ENCODE measurements at places on chromosomes 5 and 9. TPM values are rescaled to one million over a fixed set of nuclear protein-coding genes. Genes with fewer than 3 reads are reported as not detected.

DNA sequence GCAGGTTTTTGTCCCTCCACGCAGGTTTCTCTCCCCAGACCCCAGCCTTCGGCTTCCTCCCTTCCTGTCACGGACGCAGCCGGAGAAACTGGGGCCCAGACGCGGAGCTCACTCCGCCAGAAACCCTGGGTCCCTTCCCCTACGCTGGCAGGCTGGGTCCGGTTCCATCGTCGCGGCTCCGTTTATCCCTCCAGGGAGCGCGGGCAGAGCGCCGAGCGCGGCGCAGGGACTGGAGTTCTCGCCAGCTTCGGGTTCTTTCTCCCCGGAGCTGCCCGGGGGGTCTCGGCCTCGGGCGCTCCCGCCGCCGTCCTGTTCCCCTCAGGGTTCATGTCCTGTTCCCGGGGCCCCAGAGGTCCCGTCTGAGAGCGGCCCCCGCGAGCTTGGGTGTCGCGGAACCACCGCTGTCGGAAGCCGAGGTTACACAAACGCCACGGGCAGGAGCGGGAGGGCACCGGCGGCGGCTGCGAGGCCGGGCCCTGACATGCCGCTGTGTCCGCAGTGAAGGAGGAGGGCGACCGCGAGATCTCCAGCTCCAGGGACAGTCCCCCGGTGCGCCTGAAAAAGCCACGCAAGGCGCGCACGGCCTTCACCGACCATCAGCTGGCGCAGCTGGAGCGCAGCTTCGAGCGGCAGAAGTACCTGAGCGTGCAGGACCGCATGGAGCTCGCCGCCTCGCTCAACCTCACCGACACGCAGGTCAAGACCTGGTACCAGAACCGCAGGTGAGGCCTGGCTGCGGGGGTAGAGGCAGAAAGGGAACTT is 4.6 kb downstream of the BARHL1 start:
- DNase-seq = no peak

DNA sequence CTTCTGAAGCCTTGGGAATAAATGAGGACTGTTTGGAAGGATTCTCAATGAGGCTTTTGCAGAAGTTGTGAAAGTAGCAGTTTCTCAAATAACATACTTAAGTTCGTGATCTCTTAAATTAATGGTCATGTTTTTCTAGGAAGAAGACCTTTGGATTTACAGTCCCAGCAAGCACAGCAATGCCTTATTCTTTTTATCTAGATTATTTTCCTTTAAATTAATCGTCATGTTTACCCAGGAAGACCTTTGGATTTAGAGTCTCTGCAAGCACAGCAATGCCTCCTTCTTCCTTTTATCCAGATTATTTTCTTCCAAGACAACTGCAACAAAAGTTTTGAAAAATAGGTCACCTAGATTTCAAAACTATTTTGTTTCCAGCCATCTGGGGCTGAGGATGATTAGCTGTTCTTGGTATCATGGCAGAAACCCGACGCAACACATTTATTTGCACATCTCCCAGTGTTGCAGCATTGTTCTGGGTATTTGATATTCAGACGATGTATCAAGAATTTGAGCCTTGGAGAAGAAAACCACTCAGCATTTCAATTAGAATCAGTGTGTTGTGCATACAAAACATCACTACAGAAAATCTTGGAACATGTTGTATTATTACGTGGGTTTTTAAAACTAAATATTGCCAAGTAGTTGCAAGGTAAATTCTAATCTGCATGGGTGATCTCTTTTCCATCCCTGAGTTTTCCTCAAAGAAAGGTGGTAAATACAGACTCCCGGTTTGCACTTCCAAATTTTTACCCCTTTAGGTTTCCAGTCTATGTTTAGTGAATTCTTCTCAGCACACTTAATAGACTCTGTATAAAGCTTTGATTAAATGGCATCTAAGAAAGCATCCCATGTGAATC is 50.9 kb downstream of the JAKMIP2 start:
- no peak for DNase-seq

DNA sequence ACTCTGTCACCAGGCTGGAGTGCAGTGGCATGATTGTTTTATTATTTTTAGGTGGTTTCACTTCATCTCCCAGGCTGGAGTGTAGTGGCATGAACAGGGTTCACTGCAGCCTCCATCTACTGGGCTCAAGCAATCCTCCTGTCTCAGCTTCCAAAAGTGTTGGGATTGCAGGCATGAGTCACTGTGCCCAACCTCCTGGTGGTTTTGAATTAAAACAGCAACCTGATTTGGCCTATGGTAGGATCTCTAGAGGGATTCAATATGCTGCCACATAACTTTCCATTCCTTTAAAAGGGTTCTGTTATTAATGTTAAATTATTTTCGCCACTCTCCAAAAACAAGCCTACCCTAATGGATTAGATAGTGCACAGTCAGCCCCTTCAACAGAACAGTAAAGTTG is 9.9 kb upstream of the HSPA4 start:
- peak; percentile 44 for DNase-seq

DNA sequence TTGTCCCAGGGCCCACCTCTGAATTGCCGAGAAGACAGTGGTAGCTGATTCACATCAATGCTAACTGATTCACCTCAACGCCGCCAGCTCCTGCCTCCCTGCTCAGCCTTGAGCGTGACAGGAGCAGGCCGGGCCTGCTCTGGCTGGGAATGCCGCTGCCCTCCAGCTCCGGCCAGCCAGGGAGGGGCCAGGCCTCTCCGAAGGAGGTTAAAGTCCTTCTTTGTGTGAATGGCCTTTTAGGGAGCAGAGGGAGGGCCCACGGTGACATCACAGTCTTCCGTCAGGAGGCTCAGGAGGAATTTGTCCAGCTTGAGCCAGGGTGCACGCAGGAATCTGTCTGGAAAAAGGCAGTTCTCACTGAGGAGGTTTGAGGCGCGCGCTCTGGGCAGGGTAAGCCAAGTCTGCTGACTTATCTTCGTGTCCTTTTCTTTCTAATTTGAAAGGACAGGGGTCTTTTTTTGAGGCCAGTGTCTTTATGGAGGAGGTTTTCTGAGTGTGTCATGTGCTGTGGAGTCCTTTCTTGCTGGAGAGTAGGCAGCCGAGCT is 82.7 kb downstream of the C9orf152 start:
- peak; percentile 98 for DNase-seq

DNA sequence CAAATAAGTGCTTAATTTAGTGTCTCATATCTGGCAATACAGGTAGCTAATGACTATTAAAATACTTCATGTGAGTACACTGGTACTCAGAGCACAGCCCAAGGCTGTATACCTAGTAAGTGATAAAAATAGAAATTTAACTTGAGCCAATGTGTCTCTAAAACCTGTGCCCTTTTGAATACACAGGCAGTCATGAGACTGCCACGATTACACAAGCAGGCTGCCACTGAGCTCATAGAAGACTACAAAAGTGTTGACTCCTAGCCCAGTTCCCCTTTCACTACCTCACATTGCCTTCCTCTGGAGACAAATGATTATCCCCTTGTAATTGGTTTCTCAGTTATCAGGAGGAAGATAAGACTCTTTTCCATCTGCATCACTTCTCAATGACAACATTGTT is 66.3 kb upstream of the PAPPA start:
- peak; percentile 86 for DNase-seq

DNA sequence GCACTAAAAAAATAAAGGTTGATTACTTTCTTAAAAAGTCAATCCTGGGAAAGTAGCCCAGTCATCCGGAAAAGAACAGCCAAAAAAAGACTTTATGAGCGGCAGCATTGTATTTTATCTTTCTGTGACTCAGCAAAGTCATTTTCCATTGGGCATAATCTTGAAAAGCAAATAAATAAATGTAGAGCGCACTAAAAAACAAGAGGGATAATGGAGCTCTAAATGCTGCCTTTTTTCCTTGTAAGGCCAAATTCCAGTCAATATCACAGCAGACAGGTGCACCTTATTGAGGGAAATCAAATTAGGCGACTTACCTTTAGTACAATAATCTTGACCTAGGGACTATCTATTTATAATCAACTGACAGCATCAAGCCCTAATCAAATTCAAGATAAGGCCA is 266.8 kb downstream of the MTRR start:
- DNase-seq = no peak

- no peak for DNase-seq
Measured at GRCh38 chr5:159096243-159096923, 3.3 kb downstream of the EBF1 start.

The DNAH5 gene
- 4.7 TPM for total RNA-seq

DNA sequence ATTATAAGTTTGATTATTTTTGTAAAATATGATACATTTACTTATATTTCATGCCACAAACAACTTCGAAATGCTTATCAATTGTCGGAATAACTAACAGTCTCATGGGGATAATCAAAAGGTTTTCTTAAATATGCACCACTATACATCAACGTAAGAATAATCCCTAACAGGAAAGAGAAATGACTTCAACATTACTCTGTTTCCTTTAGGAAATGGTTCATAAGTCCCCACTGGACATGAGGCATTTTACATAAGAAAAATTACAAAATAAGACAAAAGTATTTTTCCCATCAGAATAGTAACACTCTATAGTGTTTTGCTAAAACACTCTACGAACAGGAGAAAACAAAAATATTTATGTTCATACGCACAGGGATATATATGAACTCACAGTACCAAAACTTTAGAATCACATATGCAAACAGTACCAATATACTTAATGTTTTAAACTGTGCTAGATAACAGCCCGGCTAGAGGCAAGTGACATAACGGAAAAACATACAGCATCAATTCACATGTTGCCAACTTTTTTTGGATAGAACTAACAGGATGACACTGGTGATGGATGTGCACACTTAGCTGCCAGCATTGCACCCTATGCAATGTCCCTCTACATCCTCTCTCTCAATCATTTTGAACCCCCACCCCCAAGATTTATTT is 120.5 kb downstream of the NFIB start:
- no peak for DNase-seq

- peak; percentile 87 for DNase-seq
Measured at GRCh38 chr9:136882109-136882946, 4.0 kb upstream of the TRAF2 start.

The SEMA5A gene
- 12.5 TPM for total RNA-seq

The SHOC1 gene
- total RNA-seq = not detected
